NCI-H1048 (cell line): ENCODE measurements at places on chromosomes 5 and 9.

GRCh38 chr5:171080186-171080938 is 218.5 kb downstream of the RANBP17 start:
- no peak for DNase-seq

GRCh38 chr9:131636593-131636992 is 91.3 kb downstream of the PRRT1B start:
- DNase-seq: no peak

GRCh38 chr9:68609901-68610415 is 69.3 kb upstream of the TMEM252 start:
- no peak for DNase-seq

DNA sequence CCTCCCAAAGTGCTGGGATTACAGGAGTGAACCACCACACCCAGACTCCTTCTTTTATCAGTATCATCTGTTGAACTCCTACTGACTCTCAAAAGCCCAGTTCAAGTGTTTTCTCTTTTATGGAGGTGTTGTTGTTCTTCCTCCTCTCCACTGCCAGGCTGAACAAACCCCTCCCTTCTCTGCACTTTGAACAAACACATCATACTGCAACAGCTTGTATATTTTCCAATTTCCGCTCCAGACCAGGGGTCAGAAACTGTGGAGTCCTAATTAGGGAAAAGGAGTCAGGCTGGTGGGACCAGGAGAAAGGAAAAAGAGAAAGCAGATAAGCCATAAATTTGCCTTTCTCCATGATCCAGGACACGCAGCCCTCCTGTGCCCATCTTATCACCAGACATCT is 148.1 kb upstream of the HMHB1 start:
- DNase-seq: no peak
